Hematopoietic multipotent progenitor cell treated with erythropoietin and hydrocortisone succinate and interleukin-3 and kit ligand, for 15 days (in vitro differentiated cells): ENCODE measurements at places on chromosomes 7 and 10.

- DNase-seq: no peak
Observed at GRCh38 chr10:18214691-18215563, 74.7 kb downstream of the CACNB2 start.

DNA sequence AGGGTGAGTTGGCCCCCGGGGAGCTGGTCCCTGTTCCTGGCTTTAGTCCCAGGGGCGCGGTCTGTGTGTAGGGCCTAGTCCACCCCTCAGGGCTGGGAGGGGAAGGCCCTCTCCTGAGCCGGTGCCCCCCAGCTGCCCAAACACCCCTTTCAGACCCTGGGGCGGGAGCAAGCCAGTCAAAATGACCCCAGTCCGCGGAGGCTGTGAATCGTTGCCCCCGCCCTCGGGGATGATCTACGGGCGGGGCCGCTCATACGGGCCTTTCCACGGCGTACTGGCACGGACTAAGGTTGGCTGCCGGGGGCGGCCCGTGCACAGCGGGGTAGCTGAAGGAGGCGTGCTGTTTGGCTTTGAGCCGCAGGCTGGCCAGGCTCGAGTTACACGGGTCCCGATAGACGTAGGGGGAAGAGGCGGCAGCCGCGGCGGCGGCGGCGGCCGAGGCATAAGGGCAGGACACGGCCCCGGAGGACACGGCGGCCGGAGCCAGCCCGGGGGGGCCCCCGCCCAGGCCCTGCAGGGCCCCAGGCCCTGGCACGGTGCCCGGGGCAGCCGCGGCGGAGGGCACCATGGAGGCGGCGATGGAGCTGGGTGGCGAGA, 4.3 kb downstream of the ELOVL3 start:
- peak; percentile 41 for DNase-seq

DNA sequence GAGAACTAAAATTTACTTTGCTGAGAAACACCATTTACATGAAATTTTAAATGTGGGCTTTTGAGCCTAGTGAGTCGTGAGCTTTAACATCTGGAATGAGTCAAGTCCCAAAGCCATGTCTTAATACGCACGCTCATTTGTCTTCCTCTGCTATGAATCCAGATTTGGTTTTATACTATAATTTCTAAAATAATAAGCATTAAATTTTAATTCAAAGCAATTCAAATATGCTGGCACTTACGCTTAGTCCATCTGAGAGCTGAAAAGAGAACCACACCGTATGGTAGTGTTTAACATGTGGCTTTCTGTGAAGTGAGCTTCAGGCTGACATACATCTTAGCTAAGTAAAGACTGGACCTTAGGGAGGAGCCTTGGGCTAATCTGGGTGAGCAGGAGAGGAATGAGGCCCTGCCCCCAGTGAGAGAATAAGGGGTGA, 52.2 kb downstream of the CUBN start:
- no peak for DNase-seq

GRCh38 chr7:148931470-148931869, 47.4 kb upstream of the EZH2 start:
- DNase-seq: no peak

DNA sequence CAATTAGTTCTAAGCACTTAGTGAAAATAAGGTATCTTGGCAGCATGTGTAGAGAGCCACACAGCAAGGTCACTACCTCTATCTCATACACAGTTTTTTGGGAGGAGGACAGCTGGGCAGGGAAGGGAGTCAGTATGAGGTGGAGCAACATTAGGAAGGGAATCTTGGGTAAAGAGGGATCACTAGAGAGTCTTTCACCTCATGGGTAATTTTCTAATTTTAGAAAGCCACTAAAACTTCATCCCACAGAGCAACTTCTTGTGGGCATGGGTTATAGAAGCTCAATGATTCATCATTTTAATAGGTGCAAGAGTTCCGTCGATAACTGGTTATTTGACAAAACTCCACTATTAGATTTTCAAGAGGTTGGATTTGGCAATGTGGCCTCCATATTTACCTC, 2.5 kb downstream of the NRAP start:
- DNase-seq: no peak

DNA sequence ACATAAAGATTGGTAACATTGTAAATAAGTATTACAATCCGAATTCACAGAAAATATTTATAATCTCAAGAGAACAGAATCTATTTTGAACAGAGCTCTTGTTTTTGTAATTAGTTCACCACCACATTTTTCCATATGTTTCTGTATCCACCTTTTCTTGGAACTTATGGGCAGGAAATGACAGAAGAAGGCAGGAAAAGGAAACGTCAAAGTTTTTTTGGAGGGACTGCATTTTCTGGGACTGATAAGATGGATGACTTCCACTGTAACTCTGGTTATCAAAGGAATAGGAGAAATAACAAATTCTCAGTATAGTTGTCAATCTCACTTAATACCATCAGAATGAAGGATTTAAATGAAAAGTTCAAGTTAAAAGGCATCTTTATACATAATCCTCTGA, 75.1 kb upstream of the SMNDC1 start:
- no peak for DNase-seq

DNA sequence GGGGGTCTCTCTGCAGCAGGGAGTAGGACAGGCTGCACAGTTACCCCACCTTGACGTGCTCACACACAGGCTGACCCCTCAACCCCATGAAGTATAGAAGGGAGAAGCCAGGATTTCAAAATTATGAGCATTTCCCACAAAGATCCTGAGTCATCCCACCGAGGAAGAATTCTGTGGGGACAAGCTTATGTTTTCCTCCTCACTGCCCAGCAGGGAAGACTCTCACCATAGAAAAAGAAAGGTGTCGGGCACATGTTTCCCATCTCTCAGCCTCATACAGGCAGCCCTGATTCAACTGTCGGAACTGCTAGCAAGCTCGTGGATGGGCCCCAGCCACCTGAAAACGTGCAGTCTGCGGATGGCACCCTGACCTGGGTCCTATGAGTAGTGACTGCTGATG, 499.7 kb upstream of the MKI67 start:
- no peak for DNase-seq

GRCh38 chr7:99720800-99721595, 14.0 kb downstream of the CYP3A7 start:
- no peak for DNase-seq

- DNase-seq: no peak
Observed at GRCh38 chr10:102658802-102659201, 14.5 kb downstream of the TRIM8 start.

DNA sequence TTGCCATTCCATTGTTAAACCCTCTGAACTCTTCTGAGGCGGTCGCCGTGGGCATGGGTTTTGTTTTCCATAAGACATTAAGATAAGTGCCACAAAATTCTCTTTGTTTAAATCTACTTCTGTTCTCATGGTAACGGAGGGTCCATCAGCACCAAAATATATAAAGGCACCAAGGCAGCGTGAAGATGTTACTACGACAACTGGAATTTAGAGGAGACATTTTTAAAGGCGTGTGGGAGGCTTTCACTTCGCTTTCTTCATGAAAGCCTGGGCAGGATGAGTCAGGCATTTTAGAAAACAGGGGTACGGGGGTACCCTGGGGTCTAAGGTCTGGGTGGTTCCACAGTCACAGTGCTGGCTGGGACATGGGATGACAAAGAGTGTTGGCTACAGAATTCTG, 34.0 kb downstream of the SMKR1 start:
- DNase-seq: no peak

GRCh38 chr10:76388321-76389023, 957.0 kb downstream of the LRMDA start:
- no peak for DNase-seq

DNA sequence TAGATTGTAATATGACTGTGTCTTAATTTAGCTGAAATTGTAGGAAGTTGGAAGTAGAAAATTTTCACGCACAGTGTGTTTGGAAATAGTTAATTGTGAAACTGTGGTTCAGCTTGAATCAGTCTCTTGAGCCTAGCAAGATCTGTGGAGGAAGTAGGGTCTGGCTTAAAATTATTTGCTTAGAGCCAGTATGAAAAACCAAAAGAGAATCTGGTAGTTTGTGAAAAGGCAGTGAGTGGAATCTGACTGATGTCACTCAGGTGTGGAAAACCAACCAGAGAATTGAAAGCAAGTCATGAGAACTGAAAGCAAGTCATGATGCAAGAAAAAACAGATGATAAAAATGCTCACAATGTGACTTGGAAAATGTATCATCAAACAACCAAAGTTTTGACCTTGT, 11.5 kb downstream of the LIPJ start:
- no peak for DNase-seq

- DNase-seq: no peak
Observed at GRCh38 chr7:114740095-114740494, 181.8 kb upstream of the MDFIC start.

DNA sequence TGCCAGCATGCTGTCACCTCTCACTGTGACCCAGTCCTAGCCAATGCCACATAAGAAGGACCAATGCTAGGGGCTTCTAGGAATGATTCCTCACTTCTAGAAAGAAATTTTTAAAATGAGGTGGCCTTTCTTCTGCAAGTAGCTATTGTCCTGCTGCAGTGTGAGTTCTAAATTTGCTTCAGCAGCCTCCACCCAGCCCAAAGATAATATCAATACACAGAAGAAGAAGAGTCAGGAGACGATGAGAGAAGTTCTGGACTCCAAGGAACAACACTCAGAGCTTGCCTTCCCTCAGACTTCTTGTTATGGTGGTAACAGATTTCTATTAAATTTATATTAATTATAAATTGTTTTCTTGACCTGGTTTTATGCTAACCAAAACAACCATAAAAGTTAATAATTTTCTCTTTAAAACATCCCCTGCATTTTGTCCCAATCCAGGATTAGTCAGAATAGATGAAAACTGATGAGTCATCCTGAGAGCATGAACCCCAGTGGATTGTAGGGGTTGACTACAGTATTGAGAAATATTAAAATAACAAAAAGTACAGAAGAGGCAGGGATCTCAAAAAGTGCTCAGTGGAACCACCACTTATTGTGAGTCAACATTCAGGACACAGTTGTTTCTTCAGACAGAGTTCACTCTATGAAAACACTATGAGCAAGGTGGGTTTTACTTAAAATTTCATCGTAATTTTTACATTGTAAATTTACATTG, 29.6 kb upstream of the AKR1C2 start:
- DNase-seq: no peak

GRCh38 chr7:2777898-2778535, 66.1 kb downstream of the GNA12 start:
- peak; percentile 43 for DNase-seq

GRCh38 chr7:141202535-141202934, 128.7 kb downstream of the TMEM178B start:
- no peak for DNase-seq

GRCh38 chr7:151248346-151249033, at the start of gene SMARCD3:
Gene SMARCD3 (minus strand): TSS chr7:151248694. CDS start chr7:151248562, 132 bp downstream.
- no peak for DNase-seq

- no peak for DNase-seq
Observed at GRCh38 chr7:107070710-107071109, 26.2 kb downstream of the PRKAR2B start.

GRCh38 chr10:44513591-44513990, 128.7 kb upstream of the CXCL12 start:
- DNase-seq: no peak

- DNase-seq: peak; percentile 6
Observed at GRCh38 chr7:16078076-16078952, 343.0 kb downstream of the CRPPA start.

GRCh38 chr10:65952086-65952485, 973.8 kb upstream of the LRRTM3 start:
- no peak for DNase-seq

GRCh38 chr10:133420028-133420427, 4.4 kb downstream of the SPRN start:
- DNase-seq: no peak

DNA sequence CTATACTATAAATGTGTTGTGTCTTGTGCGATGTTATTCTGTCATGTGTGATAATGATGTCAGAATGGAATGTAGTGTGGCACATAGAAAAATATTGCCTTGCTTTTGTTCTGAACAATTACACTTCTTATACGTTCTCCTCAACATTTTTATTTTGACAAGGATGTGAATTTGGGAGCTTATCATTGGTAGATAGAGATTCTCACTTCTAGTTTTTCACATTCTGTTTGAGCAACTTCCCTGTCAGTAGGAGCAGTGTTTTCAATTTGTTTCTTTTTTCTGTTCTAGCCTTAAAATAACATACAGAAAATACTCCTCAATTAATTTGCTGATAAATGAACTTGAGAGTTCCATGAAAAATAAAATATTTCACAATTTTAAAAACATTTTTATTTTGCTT, 17.6 kb downstream of the SUN3 start:
- no peak for DNase-seq

DNA sequence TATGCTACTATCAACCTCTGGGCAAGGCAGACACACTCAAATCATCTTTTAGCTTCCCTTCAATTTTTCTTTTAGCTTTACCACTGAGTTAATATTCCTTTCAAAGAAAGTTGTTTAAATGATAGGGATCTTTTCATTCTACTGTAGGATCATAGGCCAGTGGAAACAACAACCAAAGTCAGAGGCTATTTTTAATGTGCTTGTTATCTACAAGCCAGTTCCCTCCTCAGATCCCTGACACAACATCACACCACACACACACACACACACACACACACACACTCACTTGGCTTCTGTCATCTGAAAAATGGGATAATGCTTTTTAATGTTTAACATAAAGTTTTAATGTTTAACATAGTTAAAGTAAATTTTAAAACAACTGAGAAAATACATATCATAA, 106.7 kb upstream of the CAV2 start:
- DNase-seq: no peak

DNA sequence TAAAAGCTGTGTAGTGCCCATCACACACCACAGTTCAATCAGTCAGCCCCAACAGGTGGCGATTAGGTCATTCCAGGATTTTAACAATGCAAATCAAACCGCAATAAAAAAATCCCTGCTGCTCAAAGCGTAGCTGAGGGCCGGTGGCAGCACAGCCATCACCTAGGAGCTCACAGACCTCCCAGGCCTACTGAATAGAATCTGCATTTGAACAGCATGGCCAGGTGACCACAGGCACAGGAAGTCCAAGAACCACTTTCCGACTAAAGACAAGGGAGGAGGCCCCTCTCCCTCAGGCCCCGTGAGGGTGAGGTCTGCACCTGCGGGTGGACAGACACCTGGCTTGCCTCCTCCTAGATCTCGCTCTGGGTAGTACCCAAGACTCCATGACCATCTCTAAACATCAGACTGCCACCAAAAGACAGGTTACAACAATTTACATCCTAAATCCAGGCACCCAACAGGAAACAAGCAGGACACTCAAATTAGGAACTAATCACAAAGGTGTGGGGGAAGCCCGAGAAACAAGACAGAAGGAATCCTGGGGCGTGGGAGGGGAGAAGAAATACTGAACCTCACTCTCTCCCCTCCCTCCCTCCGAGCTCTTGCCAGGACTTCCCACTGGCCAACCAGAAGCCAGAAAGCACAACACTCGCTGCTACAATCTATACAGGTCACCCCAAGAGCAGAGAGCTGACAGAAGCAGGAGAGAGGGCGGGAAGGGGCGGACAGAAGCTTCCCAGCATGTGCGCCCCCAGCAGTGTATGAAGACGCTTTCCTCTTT, 19.2 kb downstream of the GNA12 start:
- DNase-seq: no peak

GRCh38 chr7:106372595-106373318, 88.0 kb upstream of the NAMPT start:
- DNase-seq: no peak

DNA sequence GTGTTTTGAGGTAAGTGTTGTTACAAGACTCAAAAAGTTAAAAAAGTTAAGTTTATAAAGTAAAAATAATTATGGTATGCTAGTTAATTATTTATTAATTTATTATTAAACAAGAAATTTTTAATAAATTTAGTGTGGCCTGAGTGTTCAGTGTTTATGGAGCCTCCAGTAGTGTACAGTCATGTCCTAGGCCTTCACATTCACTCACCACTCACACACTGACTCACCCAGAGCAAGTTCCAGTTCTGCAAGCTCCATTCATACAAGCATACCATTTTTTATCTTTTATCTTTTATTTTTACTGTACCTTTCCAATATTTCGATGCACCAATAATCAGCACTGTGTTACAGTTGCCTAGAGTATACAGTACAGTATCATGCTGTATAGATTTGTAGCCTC, 381.2 kb upstream of the MGMT start:
- no peak for DNase-seq
